ENCODE measurements at places on chromosomes 12 and 14. TPM values are rescaled to one million over a fixed set of nuclear protein-coding genes. Genes with fewer than 3 reads are reported as not detected.

GRCh38 chr12:32876004-32876403, 20.6 kb downstream of the PKP2 start:
- DNase-seq = no peak

DNA sequence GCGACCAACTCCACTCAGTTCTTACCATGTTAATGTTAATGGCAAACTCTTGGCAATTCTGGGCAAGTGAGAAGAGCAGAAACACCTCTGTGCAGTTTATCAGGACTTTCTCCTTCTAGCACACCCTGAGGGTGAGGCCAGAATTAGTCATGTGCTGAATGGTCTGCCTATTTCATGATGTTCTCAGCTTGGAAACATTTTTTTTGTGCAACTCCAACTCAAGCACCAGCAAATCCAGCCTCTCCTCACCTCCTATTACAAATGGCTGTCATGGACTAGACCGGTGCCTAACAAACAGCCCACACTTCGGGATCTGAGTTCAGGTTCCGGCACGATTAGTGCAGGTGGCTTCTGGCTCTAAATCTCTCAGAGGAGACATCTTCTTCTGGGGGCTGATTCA, 246.0 kb downstream of the ZFP36L1 start:
- no peak for DNase-seq

GRCh38 chr12:49470986-49471385, 67.8 kb upstream of the KCNH3 start:
- DNase-seq = no peak

- peak; percentile 84 for DNase-seq
These were observed 25.7 kb upstream of the LRP1-AS start for GRCh38 chr12:57173089-57173488.

DNA sequence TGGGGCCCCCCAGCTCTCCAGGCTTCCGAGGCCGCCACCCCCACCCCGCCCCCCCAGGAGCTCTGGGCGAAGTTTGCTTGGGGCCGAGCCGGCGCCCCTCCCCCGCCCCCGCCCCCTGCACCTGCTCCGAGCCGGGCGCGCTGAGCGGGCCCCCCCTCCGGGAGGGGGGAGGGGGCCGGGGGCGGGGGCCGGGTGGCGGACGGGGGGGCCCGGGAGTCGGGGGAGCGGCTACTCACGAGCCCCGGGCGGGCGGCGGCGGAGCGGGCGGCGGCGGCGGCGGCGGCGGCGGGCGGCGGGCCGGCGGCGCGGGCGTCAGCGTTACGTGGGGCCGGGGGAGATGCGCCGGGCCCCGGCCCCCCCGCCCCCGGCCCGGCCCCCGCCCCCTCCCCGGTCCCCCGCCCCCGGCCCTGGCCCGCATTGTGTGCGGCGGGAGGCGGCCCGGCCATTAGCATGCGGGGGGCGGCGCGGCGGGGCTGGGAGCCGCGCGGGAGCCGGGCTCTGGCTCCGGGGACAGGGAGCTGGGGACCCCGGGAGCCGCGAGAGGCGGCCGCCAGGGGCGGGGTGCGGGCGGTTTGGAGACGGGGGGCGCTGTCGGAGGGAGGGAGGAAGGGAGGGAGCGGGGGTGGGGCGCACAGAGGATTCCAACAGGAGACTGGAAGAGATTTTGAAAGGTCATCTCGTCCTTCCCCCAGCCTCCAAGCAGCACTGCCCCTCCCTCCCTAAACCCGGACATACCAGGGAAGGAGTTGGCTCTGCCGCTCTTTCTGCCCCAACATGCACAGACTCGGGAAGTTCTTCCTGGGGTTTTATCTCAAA, at the start of gene ZNF219:
ZNF219 (minus strand) TSS at position 580 of the 816 bp plus-strand sequence. CDS start 5,064 bp downstream, outside the sequence.
- DNase-seq = peak; percentile 93

GRCh38 chr12:116939734-116940133, 29.0 kb downstream of the FBXW8 start:
- DNase-seq = no peak

- peak; percentile 90 for DNase-seq
These were observed 26.8 kb downstream of the CCDC177 start for GRCh38 chr14:69547701-69548348.

DNA sequence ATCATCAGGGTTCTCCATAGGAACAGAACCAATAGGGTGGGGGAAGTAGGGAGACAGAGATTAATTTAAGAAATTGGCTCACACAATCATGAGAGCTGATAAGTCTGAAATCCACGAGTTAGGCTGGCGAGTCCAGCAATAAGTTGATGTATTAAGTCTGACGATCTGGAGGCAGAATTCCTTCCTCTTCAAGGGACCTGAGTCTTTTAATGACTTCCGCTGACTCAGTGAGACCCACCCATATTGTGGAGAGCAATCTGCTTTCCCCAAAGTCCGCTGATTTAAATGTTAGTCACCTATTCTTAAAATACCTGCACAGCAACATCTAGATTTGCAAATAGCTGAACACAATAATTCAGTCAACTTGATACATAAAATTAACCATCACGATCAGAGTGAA, 97.8 kb downstream of the SPTSSA start:
- no peak for DNase-seq

DNA sequence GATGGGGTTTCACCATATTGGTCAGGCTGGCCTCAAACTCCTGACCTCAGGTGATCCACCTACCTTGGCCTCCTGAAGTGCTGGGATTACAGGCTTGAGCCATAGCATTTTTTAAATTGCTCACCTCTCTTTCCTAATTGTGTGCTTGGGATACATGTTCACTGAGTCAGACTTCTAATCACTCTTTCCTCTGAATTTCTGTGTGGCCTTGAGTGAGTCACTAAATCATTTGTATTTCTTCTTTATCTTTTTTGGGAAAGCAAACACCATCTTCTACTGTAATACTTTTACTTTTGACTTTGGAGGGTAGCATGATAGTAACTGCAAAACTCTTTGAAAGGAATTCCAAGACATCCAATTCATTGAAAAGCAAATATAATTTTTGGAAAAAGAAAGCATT, 60.8 kb downstream of the FLRT2 start:
- no peak for DNase-seq

DNA sequence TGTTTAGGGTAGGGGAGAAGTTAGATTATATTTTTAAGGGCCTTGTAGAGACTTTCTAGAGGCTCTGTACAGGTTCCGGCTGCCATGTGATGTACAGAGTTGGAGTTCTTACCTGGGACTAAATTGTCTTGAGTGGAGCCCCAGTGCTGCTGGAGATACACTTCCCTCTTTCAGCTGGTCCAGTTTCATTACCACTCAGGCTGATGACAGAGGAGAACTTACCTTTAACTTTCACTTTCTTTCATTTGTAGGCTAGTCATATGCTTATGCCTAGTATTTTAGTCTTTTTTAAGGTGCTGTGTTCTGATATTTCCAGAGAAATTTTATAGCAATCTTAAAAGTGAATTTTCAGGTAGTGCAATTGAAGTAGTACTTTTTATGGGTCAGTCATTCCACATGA, 117.3 kb downstream of the ERC1 start:
- DNase-seq = no peak

DNA sequence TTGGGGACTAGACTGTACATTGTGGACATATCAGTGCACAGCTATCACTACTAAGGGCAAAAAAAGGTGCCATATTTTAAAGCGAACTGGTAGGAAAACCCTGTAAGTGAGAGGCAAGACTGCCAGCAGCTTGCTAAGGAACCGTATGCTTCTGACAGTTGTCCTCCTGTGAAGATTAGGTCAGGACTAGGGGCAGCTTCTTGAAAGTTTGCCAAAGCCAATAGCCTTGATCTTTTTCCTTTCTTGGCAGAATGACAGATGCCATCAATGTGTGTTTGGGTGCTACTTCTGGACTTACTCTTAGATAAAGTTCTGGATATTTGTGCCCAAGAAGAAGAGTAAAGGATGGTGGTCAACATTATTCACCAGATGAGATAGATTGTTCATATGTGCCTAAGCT, 7.4 kb downstream of the DAAM1 start:
- no peak for DNase-seq

Gene CTDSP2
- 20.8 TPM for polyA plus RNA-seq
